ENCODE measurements at places on chromosomes 6 and 20. TPM values are rescaled to one million over a fixed set of nuclear protein-coding genes. Genes with fewer than 3 reads are reported as not detected.

TFAP2A gene
- 0.07 TPM for total RNA-seq

DNA sequence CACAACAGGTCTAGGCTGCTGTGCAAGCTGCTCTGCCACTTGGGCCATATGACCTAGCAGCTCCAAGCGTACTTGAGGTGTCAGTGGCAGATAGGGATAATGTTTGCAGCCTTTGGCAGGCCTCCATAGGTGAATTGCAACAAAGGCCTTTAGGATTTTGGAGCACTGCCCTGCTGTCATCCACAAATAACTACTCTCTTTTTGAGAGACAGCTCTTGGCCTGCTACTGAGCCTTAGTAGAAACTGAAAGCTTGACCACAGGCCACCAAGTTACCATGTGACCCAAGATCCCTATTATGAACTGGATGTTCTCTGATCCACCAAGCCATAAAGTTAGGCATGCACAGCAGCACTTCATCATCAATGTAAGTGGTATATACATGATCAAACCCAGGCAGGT, 29.9 kb downstream of the FBXO30 start:
- H3K27ac ChIP-seq: no peak overlapping the region
- H3K36me3 ChIP-seq: peaks cover 19% of the 10 kb centered on the region
- DNase-seq: no peak
- no peak overlapping the region for H3K4me3 ChIP-seq
- peaks cover 6% of the 10 kb centered on the region for H3K27me3 ChIP-seq

GRCh38 chr20:40309731-40310130, 379.3 kb downstream of the MAFB start:
- no peak for DNase-seq
- no peak overlapping the region for H3K27ac ChIP-seq
- H3K4me3 ChIP-seq: no peak overlapping the region

- DNase-seq: no peak
- no peak overlapping the region for H3K27ac ChIP-seq
- H3K36me3 ChIP-seq: peaks cover 5% of the 10 kb centered on the region
These were observed 31.5 kb upstream of the EDN3 start for GRCh38 chr20:59268870-59269269.

DNA sequence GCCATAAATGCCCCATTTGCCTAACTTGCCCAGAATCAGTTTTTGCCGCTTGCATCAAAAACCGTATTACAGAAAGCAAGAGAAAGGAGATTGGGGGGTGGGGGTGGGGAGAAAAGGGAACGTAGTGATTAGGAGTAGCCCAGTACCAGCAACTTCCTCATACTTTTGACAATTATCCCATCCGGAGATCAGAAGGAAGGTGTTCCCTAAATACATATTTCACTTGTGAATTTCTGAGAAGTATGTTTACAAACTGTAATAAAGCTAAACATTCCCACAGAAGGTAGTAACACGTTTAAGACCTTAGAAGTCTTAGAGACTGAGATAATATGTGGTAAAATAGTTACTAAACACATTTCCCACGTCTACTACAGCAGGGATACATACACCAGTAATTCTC, 14.5 kb downstream of the PREP start:
- no peak overlapping the region for H3K4me3 ChIP-seq
- H3K27ac ChIP-seq: no peak overlapping the region
- DNase-seq: no peak
- no peaks in the 10 kb centered on the region for H3K27me3 ChIP-seq
- H3K4me1 ChIP-seq: peaks cover 27% of the 10 kb centered on the region
- H3K36me3 ChIP-seq: peaks cover 6% of the 10 kb centered on the region

Data from natural killer cell treated with Interleukin-12 subunit alpha and Interleukin-12 subunit beta and Interleukin-15 and Interleukin-18, amount 100 ng/mL, for 72 hours (primary cell).